RPMI8226 (cell line): ENCODE measurements at places on chromosomes 16 and 17.

- no peak for DNase-seq
Observed at GRCh38 chr17:79026376-79027273, 2.7 kb downstream of the C1QTNF1 start.

DNA sequence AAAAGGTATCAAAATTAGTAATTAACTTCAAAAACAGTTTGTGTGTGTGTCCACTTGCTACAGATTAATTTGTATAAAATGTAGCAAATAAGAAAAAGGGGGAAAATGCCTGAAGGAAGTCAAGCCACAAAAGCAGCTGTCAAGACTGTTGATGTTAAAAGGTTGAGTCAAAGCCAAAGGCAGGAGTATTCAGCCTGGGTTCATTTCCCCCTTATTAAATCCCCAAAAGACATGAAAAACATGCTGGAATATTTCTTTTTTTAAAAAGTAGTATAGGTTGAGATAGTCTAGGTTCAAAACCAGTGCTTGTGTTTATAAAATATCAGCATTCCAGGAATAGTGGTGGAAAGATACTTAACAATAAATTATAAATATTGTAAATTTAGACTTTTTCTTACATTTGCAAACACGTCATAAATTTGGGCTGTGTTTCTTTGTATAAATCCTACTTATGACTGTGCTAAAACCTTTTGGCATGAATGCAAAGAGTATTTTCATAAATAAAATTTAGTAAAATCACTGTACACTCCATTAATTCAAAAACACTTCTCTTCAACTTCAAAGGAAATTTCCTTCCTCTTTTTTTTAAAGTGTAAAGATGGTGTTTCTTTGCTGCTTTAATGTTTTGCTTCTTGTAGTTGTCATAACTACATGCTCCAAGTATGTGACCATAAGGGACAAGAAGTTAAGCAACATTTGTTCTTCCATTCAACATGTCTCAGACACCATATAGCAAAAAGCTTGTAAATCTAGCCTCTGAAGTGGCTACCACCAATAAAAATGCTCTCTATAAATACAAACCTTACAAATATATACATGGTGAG is 72.0 kb downstream of the SKAP1 start:
- no peak for DNase-seq

DNA sequence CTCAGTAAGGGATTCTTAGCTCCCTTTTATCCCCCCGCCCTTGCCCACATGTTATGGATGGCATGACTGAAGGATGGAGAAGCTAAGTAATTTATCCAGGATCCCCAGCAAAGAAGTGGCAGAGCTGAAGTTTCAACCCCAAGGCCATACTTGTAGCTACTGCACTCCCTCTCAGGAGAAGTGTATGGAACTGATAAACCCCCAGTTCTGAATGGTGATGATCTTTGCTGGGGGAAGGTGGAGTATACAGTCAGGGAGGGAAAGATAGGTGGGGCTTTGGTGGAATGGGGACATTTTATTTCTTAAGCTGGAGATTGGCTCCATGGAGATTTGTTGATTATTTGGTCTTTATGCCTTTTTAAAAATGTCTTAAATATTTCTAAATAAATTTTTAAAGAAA is 58.3 kb downstream of the TNRC6C start:
- no peak for DNase-seq

DNA sequence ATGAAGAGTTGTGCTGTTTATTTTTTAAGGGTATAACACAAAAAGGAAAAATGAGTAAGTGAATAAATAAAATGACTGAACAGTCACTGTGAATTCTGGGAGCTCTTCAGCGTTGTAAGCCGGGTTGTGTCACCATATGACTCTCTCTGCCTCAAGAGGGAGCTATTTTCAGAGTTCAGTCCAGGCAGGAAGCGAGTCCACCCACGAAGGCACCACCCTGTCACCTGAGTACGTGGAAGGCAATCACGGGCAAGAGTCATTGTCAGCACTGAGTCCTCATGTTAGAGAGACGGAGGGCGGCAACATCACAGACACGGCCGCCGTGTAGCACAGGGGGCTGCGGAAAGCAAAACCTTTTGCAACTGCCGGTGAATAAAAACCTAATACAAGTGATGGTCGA is 227.6 kb downstream of the UTP18 start:
- DNase-seq = peak; percentile 9

DNA sequence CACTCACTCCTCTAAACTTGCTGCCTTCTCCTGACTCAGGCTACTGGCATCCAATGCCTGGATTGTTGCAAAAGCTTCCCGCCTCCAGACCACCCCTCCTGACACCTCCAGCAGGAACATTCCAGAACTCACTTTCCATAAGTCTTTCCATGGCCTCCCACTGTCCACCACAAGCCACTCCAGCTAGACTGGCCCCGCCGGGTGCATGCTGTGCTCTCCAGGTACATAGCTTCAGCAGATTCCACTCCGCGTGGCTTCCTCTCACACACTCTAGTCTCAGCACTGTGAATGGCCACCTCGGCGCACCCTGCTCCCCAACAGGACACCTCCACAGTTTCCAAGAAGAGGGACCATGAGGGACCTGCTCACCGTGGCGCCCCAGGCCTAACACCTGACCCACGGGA is 25.9 kb upstream of the FAAP100 start:
- DNase-seq = no peak

DNA sequence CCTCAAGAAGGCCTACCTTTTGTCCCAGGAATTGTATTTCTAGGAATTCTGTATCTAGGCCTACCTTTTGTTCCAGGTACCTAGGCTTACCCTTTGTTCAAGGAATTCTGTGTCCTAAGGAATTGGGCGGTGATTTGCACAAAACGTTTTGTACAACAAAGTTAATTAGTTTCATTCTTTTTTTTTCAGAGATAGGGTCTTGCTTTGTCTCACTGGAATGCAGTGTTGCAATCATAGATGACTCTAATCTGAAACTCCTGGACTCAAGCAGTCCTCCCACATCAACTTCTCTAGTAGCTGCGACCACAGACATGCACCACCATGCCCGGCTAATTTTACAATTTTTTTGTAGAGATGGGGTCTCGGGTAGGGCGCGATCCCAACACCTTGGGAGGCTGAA is 7.0 kb downstream of the CDR2L start:
- no peak for DNase-seq

- peak; percentile 59 for DNase-seq
Observed at GRCh38 chr17:48427598-48427997, 2.4 kb downstream of the SKAP1 start.

GRCh38 chr16:28975158-28975599 is 601 bp downstream of the SPNS1 start:
- DNase-seq = no peak

GRCh38 chr16:51876934-51877333 is 670.0 kb downstream of the TOX3 start:
- DNase-seq = no peak

GRCh38 chr17:45223539-45224528 is 2.1 kb downstream of the FMNL1 start:
- DNase-seq = peak; percentile 55

GRCh38 chr17:13157656-13158055 is 139.8 kb upstream of the ELAC2 start:
- DNase-seq = no peak

DNA sequence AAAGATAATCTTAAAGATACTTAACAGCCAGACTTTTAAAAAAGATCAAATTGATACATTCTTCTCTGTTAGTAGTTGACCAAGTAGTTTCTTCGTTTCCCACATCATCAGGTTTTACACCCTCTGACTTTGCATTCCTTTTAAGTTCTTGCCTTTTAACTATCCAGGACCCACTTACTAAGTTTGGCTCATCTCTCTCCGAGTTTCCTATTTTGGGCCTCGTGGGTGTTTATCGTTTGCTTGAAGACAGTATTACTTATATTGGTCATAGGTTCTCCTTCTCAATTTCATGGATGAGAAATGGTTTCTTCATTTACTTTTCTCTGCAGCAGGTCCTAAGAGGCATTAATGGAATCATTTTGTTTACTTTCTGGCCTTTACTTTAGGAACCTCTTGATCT is 43.2 kb downstream of the RPA1 start:
- DNase-seq = no peak

DNA sequence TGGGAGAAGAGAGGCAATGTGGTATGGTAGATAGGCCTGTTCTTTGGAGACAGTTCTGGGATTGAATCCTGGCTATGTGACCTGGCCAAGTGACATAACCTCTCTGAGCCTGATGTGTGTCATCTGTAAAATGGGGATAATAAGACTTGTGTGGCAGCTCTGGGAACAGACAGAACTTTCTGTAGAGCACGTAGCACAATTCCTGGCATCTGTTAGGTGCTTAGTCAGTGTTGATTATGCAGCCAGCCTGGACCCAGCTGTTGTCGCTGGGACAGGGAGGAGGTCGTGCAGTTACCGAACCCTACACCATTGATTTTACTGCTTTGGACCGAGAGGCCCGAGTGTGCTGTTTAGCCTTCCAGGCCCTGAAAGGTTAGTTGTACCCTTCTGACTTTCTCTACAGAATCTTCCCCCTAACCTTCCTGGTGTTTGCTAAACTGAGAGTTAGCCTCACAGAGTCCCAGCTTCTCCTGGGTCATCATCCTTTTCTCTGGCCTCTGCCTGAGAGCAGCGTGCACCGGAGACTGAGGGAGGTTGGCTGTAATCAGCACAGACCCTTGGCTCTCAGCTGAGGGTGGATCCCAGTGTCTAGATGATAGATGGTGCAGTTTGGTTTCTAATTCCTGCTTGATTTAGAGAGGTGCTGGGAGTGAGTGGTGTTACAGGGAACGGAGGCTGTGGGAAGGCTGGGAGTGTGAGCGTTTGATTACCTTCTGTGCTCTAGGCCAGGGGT is 31.9 kb downstream of the MSI2 start:
- DNase-seq = no peak

- DNase-seq = peak; percentile 37
Observed at GRCh38 chr16:73713778-73714495, 582.7 kb upstream of the PSMD7 start.

DNA sequence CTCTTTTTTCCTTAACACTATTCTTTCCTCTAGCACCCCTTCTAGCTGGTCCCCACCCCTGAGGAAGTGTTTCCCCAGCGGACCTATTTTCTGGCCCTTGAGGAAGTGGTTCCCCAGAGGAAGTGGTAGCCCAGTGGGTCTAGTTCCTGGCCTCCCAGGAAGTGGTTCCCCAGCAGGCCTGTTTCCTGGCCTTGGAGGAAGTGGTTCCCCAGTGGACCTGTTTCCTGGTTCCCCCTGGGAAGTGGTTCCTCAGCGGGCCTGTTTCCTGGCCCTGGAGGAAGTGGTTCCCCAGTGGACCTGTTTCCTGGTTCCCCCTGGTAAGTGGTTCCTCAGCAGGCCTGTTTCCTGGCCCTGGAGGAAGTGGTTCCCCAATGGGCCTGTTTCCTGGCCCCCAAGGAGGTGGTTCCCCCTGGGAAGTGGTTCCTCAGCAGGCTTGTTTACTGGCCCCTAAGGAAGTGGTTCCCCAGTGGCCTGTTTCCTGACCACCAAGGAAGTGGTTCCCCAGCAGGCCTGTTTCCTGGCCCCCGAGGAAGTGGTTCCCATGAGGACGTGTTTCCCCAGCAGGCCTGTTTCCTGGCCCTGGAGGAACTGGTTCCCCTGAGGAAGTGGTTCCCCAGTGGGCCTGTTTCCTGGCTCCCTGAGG is 58.3 kb downstream of the NTN1 start:
- no peak for DNase-seq

DNA sequence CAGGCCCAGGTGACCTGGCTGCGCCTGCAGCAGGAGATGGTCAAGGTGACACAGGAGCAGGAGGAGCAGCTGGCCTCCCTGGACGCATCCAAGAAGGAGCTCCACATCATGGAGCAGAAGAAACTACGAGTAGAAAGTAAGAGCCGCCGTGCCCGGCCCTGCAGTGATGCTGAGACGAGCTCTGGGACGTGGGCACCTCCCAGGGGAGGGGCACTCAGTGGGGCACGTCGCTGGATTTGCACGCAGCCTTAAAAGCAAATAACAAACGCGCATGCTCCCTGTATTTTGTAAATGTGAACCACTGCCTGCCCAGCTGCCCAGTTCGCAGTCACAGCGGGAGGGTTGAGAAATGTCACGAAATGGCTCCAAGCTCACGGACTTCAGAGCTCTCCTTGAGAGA is 15.3 kb upstream of the GAA start:
- peak; percentile 48 for DNase-seq

DNA sequence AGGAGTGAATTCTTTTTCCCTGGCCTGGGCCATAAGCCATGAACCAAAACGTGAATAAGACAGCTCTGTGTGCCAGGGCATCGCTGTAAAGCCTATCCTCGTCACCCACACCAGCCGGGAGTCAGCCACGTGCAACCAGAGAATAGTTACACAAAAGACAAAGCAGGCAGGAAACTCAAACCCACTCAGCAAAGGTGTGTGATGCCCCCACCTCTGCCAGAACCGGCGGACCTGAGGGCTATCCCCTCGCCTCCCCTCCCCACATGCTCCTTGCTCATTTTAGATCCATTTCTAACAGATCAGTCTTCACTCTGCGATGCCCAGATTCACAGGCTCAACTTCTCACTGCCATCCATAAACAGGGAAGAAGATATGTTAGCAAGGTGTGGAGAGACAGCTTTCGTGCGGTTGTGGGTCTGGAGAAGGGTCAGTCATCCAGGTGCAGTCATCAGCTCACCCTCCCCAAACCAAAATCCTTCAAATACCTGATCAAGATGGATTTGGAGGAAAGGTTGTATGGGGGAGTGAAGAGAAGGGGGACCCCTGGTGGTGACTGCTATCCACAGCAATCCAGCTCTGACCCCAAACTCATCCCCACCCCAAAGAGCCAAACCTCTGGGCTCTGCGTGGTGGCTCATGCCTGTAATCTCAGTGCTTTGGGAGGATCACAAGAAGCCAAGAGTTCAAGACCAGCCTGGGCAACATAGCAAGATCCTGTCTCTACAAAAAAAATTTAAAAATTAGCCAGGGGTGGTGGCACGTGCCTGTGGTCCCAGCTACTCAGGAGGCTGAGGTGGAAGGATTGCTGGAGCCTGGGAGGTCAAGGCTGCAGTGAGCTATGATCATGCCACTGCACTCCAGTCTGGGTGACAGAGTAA is 219.2 kb downstream of the C16orf78 start:
- peak; percentile 57 for DNase-seq

DNA sequence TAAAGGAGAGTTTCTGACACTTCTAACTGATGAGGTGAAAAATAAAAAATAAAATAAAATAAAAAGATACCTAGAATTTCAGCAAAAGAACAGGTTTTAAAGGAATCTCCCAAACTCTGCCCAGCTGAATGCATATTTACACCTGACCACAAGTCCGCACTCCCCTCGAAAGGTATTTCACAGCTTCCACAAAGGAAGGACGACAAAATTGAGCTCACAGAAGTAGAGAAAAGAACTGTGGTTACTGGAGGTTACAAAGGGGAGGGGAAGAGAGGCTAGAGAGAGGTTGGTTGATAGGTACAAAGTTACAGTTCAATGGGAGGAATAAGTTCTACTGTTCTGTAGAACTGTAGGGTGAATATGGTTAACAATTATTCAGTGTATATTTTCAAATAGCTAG is 5.0 kb downstream of the LITAF start:
- no peak for DNase-seq

- DNase-seq = no peak
Observed at GRCh38 chr17:76039121-76039520, 12.0 kb upstream of the EVPL start.
